Esophagus muscularis mucosa (tissue), 4 donors: ENCODE measurements at places on chromosomes 4 and X. TPM values are rescaled to one million over a fixed set of nuclear protein-coding genes. Genes with fewer than 3 reads are reported as not detected.

GRCh38 chrX:15989716-15990115 lies 133.6 kb upstream of the GRPR start:
- DNase-seq, result no peak

DNA sequence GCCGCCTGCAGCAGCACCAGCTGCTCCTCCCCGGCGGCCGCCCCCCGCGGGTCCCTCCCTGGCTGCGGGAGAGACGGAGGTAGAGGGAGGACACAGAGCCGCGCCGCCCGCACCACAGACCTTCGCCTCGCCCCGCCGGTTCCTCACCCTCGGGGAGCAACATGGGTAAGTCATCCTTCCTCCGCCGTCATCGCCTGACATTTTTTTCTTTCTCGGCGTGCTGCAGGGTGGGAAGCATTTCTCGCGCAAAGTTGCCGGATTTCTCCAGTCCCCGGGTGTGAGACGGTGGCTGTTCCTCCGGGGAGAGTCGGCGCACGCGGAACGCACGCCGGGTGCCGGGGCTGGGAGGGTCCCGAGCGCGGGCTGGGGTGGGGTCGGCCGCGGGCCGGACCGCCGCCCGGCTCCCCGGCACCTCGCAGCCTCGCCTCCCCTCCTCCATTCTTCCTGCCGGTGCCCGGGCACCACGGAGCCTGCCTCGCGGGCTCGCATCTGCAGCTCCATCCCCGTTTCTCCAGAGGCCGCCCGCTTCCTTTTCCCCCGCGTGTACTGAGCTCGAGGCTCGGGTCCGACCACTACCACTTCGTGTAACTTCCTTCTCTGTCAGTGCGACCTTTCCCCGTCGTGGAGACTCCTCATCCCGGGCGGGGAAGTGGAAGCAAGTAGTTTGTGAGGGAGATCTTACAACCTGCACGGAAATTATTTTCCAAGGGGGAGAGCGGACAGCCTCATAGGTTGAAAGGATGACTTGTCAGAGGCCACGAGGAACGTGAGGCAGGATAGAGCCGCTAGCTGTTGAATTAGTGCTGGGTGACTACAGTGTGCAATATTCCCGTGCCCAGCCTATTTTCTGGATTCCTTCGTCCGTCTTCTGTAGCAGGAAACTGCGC lies 464 bp downstream of the RAP1GDS1 start:
- no peak for DNase-seq

DNA sequence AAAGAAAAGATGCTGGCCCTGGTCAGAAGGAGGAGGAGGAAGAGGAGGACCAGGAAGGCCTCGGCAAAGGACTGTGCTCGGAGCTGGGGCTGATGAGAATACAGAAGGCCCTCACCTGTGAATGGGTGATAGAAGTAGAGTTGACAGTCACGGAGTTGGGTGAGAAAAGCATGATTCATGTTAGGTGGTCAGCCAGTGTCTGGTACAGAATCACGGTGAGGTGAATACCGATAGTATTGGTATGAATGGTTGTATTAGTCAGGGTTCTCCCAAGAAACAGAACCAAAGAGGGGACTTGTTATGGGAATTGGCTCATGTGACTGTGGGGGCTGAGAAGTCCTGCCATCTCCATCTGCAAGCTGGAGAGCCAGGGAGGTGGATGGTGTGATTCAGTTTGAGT lies 32.5 kb upstream of the FAM156A start:
- no peak for DNase-seq

GRCh38 chr4:69239557-69240168 lies 25.1 kb upstream of the UGT2B11 start:
- no peak for DNase-seq

- DNase-seq, result no peak
These were observed 217.6 kb upstream of the CNKSR2 start for GRCh38 chrX:21156632-21157031.

DNA sequence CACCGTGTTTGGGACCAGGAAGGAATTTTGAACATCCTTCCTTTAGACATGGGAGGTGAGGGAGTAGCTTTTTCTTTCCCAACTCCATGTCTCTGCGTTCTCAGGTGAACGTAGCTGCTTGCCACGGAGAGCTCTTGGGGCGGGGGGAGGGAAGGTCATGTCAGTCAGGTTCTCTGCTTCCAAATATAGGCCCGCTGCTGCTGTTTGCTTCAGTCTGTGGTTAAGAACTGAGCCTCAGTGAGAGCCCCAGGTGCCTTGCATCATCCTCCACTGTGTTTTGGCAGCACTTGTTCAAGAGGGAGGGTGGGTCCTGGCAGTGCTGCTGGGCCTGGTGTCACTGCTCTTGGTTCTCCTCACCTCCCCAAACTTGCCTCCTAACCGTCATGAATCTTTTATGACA lies 46.5 kb downstream of the HADH start:
- no peak for DNase-seq

DNA sequence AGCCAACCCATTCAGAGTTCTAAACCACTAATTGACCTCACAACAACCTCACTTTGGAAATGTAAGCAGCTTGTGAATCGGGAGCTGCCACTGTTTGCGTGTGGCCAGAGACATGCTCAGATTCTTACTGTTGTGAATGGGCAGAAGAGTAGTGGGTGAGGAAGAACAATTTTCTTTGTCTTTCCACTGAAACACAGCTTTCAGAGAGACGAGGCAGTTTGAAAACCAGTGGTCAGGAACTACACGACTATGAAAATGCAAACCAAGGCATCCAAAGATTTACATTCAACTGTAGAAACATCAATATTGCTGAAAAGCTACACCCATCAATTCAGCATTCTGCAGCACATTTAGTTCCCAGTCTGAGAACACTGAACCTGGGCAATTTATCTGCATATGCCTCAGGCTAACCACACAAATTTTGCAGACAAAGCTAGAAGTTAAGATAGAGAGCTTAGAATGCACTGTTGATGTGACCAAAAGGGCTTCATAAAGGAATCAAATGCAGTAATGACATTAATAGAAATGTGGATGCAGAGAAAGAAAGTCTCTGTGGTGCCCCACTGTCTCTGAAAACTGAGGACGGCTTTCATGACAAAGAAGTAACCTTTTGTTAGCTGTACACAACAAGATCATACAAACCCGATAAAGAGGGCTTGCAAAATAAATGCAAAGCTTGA lies 134.3 kb downstream of the APBB2 start:
- no peak for DNase-seq

DNA sequence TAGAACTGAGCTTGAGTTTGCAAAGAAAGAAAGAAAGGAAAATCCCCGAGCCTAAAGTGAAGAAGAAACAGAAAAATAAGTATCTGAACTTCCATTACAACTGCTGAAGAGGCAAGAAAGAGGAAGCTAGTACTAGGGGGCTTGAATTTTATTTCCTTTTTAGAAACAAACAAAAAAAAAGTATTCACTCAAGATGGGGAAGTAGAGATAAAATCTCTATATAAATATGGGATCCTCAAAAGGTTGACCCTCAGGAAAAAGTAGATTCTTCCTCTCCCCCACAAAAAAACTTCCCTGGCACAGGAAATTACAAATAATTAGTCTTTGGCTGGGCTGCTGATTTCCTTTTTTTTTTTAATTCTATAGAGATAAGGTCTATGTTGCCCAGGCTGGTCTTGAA lies 16.0 kb downstream of the LRBA start:
- DNase-seq, result no peak

GRCh38 chr4:141350122-141350905 lies 129.6 kb downstream of the ZNF330 start:
- no peak for DNase-seq

GRCh38 chrX:53223068-53223693 lies 1.8 kb downstream of the KDM5C start:
- no peak for DNase-seq

- DNase-seq, result no peak
These were observed 22.6 kb downstream of the LAMP2 start for GRCh38 chrX:120446498-120446897.

Gene SPATA4
- 1.0 TPM for total RNA-seq

Gene GPRIN3
- 2.5 TPM for total RNA-seq

Gene NXF2
- not detected for total RNA-seq

Gene MAP7D2
- total RNA-seq, result 0.46 TPM

Gene UGT2B10
- total RNA-seq, result not detected

Gene YIPF6
- total RNA-seq, result 22.4 TPM

Gene PI4K2B
- total RNA-seq, result 16.2 TPM
